Panc1 (cell line): ENCODE measurements at places on chromosomes 7 and 10. TPM values are rescaled to one million over a fixed set of nuclear protein-coding genes. Genes with fewer than 3 reads are reported as not detected.

AKAP9 gene
- total RNA-seq: 31.6 TPM

PDIA4 gene
- total RNA-seq: 281 TPM

LIPK gene
- total RNA-seq: not detected

DNA sequence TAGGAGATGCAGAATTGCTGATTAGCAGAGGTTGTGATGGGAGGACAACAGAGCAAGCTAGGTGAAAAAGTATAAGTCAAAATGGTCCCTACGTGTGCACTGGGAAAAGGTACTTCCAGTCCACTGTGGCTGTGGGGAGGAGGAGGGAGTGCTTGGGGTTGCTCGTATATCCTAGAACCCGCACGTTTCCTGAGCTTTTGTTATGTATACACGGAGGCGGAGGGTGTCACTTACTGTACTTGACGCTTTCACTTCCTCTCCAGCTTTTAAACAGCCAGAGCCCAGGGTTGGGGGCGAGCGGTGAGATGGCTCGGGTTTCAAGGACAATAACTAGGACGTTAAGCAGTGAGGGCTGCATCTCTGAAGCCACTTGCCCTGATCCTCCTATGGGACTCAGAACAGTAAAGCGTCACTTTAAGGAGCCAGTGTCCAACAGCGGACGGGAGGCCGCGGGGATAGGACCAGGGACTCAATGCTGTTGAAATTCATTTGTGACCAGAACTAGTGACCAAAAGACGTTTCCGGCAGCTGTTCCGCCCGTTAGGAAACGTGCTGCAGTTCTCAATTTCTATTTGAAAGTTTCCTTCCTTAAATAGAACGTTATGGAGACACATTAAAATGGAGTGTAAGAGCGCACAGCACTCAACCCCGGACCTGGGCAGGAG, 985 bp upstream of the ETV1 start:
- peak; percentile 63 for DNase-seq

FAM25C gene
- not detected for total RNA-seq

GRCh38 chr7:135980665-135981180, 3.6 kb upstream of the MTPN start:
- no peak for DNase-seq

GRCh38 chr10:117260084-117260483, 19.2 kb downstream of the SLC18A2 start:
- DNase-seq: no peak

DNA sequence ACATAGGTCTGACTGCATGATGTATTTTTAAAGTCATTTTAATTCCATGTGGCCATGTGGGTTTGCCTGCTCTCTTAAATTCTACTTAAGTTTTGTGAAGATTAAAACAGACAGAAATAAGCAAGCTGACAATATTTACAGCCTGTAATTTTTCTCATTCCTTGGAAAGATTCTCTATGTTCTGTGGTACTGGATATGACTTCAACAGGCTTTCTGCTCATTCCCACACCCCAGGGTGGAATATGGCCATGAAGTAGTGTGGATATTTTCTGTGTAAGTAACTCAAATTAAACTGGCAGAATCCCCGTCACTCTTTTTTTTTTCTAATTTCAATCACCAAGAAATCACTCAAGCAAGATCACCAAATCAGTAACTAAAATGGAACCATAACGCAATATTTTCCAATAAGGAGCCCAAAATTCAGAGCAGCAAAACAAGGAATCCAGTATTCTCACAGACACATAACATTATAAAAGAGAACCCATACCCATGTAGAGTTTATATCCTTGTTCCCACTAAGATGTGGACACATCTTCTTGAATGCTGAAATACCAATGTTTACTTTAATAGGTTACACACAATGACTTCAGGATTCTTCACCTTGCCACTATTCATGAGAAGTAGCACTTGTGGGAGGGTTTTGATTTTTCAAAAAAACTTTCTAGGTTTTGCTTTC, 5.7 kb downstream of the HOXA5 start:
- no peak for DNase-seq

- no peak for DNase-seq
Observed at GRCh38 chr7:82506208-82506607, 62.6 kb upstream of the CACNA2D1 start.

MIOS gene
- total RNA-seq: 40.8 TPM

GRCh38 chr7:134691546-134692343, 45.1 kb downstream of the BPGM start:
- no peak for DNase-seq

EDRF1 gene
- total RNA-seq: 36.3 TPM

- DNase-seq: no peak
Observed at GRCh38 chr10:24853661-24854060, 98.7 kb downstream of the PRTFDC1 start.

- DNase-seq: no peak
Observed at GRCh38 chr7:47610506-47611044, 28.7 kb upstream of the TNS3 start.

- DNase-seq: no peak
Observed at GRCh38 chr7:6567886-6568285, 9.4 kb upstream of the ZDHHC4 start.

DNA sequence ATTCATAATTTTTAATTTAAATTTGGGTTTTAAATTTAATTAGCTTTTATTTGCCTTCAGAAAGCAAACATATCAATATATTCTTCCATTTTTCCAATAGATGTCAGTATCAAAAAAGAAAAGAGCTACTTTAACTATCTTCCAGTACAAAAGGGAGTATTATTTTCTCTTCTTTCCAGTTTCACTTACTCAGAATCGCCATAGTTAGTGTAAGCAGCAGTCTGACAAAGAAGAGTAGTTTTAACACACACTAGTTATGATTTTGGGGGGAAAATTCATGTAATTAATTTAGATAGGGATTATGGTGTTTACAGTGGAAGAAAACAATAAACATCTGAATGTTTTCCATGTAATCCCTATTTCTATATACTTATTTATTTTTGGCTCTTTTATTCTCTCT, 272.6 kb upstream of the DGKB start:
- DNase-seq: no peak

- DNase-seq: no peak
Observed at GRCh38 chr7:54838175-54838910, 79.3 kb upstream of the SEC61G start.

DNA sequence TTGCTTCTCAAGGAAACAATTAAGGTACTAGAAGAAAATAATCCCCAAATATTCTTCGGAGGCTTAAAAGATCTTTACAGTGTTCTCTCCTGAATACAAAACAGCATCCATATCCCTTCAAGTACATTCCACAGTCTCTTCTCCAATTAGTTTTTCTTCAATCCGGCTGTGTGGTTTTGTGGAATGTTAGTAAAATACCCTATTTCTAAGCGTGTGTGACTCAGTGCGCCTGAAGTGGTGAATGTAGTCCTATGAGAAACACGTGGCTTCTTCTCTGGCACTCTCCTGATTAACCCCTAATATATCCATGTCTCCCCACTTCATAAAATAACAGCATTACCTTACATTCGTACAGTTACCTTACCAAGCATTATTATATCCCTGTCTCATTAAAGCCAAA, 570.2 kb downstream of the ARL4A start:
- no peak for DNase-seq

CTAGE6 gene
- total RNA-seq: not detected

ABCF2 gene
- 64.4 TPM for total RNA-seq

C10orf67 gene
- not detected for total RNA-seq

DNA sequence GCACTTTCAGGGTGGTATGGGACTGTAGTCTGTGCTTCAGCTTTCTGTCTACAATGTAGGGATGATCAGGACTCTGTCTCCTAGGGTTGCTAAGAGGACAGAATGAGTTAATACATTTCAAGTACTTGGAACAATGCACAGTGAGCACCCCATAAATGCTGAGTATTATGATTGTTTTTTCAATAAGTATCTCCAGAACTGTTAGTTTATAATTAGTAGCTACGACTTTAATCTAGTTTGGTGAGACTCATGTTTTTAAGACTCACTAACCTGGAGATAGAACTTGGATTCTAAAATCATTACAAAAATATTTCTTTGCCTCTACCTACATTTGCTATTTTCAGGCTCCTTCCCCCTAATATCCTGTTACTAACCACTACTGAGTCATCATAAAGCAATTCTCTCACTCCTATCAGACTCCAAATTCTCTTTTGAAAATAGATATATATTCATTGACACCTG, 95.3 kb downstream of the CPED1 start:
- no peak for DNase-seq

- DNase-seq: no peak
Observed at GRCh38 chr10:132332433-132332754, 401 bp downstream of the LRRC27 start.

GRCh38 chr7:82319674-82320118, 123.9 kb downstream of the CACNA2D1 start:
- DNase-seq: no peak

DNA sequence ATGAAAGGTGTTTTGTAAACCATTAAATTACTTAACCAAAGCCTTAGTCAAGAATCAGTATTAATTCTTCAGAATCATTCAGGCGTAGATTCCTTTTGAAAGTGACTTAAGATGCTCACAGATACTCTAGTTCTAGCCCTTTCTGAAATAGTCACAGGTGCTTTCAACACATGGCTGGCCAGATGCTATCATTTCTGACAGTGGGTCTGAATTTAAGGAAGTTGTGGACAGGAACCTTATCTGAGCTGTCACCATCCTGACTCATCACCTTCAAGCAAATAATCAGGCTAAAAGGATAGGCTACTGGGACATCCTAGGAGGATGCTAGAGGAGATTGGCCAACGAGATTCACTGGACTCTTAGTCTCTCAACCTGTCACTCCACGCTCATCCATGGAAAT, 501.5 kb downstream of the LRMDA start:
- DNase-seq: no peak

NFKB2 gene
- 105 TPM for total RNA-seq

TECPR1 gene
- total RNA-seq: 21.0 TPM

- DNase-seq: no peak
Observed at GRCh38 chr7:147249956-147250355, 1133.4 kb downstream of the CNTNAP2 start.

DNA sequence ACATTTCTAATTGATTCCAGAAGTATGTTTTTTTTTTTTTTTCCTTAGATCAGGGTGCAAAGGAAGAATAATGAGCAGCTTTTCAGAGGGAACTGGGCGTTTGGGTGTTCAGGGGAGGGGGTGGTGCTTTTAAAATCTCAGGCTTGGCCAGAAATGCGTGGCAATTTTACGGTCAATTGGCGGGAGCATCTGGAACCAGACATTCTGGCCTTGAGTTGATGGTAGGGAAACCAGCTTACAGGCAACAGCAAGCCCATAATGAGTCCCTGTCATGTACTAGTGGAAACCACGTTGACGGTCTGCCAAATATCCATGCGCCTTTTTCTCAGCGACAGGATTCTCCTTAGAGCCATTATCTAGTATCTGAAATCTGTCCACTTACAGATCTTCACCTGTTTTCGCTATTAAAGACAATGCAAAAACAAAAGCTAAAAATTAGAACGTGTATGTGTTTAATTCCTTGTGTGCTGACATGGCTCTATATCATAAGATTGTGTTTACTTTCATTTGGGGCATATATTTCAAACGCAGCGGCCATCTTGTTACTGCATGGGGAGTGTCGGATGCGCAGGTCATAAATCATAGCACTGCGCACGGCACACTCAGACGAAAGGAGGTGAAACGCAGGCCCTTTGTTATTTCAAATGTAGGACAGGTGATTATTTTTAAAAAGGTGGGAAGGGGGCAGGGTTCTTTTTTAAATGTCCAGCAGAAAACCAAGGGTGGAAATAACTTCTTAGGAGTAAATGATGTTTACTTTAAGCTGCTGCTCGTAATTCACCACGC, 209.2 kb downstream of the AGMO start:
- DNase-seq: no peak

EPHA1 gene
- total RNA-seq: 0.39 TPM

DNA sequence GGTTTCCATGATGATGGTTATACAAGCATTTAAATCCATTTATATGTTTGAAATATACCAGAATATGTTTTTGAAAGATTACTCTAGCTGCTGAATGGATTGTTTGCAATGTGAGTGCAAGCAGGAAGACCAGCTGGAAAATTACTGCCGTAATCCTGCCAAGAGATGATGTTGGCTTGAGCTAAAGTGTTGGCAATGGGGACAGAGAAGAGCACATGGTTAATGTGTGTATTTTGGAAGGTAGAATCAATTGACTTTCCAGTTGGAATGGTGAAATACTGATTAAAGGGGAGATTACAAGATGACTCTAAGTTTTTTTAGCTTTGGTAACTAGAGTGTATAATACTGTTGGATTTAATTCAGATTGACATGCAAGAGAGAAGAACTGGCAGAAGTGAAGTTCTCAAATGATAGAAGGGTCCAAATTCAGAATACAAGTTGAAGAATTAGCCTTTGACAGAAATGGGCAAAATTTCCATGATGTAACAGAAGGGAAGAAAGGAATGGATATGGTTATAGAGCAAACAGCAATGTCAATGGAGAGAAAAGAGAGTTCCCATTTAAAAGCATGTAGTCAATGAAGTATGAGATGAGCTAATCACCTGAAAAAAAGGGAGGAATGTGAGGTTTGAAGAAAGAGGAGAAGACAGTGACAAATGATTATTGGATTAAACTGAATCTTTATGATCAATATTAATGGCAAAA, 422.0 kb downstream of the CDC14C start:
- no peak for DNase-seq

HMX2 gene
- total RNA-seq: 2.7 TPM
